ENCODE measurements at places on chromosomes 1 and 21.
A peak's percentile ranks its signal among the peaks of the same experiment; 100 is the strongest.

DNA sequence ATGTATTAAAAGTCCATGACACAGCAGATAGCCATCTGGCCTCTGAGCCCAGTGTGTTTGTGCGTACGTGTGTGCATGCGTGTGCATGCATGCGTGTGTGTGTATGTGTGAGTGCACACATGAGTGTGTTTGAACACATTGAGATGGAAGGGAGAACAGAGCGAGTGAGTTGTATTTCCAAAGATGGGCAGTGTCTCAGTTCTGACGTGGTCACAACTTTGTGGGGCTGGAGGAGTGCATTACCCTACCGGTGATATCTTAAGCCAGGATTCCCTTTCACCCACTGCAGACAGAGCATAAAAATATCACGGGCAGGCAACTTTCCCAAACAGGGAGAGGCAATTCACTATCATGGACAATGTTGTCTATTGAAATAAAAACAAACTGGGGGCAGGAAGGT is 27.8 kb downstream of the IRF2BP2 start:
- no peak for DNase-seq

DNA sequence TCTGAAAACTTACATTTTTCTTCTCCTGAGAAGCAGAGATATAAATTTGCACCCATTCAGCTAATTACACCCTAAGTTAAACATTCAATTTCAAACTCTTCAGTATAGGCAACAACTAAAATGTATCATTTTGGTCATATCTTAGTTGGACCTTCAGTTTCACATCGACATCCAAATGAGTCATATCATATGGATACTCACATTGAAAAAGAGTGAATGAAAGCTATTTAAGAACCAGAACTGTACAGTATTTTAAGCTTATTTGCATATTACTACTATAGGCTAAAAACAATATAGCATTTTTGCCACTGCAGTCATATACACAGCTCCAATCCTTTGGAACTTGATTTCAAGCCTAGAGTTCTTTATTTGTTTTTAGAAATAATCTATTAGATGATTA is 33.6 kb downstream of the USP25 start:
- no peak for DNase-seq

- DNase-seq, result no peak
Observed at GRCh38 chr21:42722153-42722552, 68.7 kb downstream of the PDE9A start.

GRCh38 chr1:69492286-69492685 is 75.4 kb upstream of the LRRC7 start:
- no peak for DNase-seq

DNA sequence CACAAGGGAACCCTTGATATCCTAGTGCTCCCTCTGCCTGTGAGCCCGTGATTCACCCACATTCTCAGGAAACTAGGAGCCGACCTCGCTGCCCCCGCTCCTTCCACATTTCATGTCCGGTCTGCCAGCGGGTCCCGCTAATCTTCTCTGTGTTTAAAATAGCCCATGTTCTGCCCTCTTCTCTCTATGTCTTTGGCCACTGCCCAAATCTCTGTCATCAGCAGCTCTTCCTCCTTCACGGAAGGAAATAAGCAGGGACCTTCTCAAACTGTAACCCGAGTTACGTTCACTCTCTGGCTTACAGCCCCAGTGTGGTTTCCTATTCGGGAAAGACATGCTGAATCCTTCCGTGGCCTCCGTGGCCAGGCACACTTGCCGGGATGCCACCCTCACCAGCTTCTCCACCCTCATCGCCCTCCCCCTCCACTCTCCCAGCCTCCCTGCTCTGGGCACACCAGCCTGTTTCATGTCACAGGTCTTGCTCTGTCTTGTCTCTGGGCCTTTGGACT is 21.1 kb upstream of the UBXN10 start:
- no peak for DNase-seq

DNA sequence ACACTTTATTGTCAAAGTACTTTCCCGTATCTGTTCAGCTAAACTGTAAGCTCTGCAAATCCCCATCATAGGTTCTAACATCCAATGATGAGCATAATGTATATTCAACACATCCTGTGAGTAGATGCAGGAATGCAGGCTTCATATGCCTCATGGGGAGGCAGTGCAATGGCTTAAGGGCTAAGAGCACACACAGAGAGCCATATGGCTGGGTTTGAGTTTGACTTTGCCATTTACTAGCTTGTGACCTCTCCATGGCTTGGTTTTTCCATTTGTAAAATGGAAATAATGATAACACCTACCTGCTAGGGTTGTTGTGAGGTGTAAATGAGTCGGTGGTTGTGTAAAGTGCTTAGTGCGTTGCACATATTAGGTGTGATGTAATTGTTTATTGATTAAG is 13.4 kb downstream of the RCSD1 start:
- DNase-seq, result no peak

DNA sequence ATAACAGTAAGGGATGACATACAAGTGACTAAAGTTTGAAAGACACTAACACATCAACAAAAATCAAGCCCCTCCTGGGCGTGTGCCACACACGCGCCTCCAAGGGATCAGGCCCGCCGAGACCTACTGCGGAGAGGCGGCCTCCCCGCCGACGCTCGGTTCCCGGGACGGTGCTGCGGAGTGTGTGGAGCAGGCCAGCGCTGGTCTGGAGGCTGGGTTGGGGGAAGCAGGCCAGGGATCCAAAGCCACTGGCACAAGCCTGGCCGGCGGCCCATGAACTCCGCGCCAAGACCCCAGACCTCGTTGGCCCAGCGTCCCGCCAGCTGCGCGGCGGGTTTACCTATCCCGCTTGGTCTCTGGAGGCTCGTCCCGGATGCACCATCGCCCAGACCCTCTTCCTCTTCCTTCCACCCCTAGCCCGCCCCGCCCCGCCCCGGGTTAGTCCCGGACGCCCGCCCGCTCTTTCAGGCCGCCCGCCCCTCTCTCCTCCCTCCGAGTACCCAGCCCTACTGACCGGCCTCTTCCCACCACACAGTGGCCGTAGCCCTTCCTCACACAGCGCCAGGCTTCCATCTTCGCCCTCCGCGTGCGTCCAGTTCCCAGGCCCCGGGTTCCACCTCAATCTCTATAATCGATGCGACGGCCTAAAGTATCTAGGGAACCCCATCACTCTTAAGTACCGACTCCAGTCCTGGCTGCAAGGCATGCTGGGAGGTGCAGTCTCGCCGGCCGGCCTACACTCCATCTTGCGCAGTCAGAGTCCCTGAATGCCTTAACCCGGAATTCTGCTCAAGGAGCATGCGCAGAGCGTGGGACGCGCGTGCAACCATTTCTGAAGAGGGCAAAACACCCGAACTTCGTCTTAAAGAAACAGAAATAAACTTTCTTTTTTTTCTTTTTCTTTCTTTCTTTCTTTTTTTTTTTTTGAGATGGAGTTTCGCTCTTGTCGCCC is at the start of gene ANGEL2:
TSS of gene ANGEL2 (minus strand) at position 769 of the 952 bp plus-strand sequence. CDS start at position 573, 196 bp downstream.
- DNase-seq, result peak; percentile 98

DNA sequence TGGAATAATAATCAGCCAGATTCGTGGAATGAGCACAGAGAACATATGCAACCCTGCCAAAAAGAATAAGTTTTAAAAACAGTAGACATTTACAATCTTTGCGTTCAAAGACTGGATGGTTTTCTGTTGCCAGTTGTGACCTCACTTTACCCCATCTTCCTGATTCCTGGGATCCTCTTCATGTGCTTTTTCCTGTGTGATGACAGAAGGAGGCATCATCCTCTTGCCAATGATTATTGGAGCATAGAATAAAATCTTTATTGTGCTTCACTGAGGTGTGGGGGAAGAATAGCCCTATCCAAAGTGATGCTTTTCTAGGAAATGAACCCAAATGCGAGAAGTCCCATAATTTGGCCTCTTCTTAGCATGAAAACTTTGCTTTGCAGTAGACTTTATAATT is 15.0 kb upstream of the BARHL2 start:
- no peak for DNase-seq

DNA sequence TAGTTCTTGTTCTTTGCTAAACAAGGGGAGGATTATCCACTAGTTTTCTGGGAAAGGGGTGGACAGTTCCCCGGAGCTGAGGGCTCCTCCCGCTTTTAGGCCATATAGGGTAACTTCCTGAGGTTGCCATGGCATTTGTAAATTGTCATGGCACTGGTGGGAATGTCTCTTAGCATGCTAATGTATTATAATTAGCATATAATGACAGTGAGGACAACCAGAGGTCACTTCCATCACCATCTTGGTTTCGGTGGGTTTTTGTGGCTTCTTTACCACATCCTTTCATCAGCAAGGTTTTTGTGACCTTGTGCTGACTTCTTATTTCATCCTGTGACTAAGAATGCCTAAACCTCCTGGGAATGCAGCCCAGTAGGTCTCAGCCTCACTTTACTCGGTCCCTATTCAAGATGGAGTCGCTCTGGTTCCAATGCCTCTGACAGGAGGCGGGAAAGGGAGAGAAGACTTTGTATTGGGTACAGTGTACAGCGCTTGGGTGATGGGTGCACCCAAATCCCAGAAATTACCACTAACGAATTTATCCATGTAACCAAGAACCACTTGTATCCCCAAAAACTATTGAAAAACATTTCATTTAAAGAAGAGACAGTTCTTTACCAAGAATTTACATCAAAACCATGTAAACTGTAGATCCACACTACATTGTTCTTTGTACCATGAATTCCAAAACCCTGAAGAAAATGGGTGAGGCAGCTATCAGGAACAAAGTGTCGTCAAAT is 8.7 kb upstream of the SLC2A5 start:
- DNase-seq, result no peak

- DNase-seq, result no peak
Observed at GRCh38 chr1:166808952-166809351, 30.3 kb upstream of the POGK start.

GRCh38 chr1:201631037-201631436 is 92.1 kb downstream of the NAV1 start:
- no peak for DNase-seq

DNA sequence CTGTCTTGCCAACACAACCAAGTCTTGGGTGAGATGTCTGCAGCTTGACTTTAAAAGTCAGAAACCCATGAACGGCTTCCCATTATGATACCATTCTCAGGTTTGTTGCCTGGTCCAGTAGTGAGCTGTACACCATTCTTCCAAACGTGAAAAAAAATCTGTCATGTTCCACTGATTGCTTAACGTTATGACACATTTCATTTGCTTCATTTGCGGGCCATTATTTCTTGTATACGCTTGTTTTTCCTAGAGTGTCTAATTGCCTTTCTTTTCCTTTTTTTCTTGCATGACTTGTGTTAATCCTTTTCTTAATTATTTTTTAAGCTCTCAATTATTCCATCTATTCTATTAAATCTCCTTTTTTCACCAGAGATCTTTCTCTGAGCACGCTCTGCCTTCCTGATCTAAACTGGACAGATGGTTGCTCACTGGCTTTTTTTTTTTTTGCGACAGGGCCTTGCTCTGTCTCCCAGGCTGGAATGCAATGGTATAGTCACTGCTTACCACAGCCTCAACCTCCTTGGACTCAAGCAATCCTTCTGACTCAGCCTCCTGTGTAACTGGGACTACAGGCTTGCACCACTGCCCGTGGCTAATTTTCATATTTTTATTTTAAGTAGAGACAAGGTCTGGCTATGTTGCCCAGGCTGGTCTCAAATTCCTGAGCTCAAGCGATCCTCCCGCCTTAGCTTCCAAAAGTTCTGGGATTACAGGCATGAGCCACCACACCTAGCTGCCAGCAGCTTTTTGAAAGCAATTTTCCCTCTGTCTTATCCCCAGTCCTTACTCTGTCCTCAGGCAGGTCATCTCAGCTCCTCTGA is 31.7 kb upstream of the CAMTA1 start:
- DNase-seq, result no peak

GRCh38 chr1:173418107-173418985 is 58.8 kb upstream of the PRDX6 start:
- DNase-seq, result no peak

DNA sequence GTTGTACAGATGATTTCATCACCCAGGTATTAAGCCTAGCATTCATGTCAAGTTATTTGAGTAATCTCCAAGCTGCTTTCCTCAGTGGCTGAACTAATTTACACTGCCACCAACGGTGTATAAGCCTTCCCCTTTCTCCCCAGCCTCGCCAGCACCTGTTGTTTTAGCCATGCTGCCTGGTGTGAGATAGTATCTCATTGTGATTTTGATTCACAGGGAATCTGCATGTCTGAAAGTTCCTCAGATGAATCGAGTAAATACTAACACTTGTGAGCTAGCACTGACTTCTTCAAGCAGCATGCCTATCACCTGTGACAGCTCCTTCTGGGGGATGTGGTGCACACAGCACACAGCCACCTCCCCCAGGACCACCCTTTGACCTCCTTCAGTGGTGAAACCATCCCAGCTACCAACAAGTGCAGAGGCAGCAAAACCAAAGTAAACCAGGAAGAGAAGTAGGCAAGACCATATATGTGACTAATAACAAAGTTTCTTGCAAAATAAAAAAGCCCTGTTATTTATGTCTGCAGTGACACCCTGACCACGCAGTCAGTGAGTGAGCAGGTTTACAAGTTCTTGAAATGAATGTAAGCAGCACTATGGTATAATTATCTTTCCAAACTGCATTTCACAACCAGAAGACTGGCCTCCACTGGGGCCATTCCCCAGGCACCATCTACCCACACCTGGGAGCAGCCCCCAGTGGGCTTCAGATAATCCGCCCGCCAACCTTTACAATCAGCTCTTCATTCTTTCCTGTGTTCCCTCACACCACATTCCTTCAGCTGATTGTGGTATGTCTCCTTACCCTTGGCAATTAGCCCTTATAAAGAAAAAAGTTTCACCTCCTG is 173.8 kb downstream of the ETS2 start:
- no peak for DNase-seq

DNA sequence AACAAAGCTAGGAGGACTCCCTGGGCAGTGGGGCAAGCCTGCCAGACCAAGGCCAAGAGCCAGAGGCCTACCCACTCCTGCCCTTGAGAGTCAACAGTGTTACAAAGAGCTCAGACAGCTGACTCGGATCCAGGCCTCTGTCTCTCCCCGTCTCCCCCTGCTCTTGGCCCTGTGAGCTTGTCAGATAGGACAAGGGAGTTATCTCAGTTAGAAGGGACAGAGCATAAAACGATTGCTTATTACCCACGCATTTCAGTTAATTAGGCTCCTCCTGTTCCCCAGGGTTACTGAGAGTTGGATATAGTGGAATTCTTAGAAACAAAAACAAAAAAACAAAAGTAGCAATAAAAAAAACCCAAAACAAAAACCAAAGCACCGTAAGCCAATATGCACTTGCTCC is 1.3 kb downstream of the SLC41A1 start:
- DNase-seq, result no peak

DNA sequence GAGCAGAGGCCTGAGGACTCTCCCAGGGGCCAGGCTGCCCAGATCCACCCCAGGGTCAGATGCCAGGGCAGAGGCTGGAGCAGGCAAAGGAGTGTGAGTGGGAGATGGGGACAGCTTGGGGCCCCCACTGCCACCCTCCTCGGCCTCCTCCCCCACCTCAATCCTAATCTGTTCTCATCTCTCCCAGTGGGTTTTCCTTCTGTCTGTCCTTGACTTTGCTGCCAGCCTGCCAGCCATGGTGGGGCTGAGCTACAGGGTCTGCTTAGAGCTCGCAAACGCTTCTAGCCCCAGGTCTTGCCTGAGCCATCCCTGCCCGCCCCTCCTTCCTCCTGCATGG is 65.3 kb downstream of the MEGF6 start:
- DNase-seq, result no peak

DNA sequence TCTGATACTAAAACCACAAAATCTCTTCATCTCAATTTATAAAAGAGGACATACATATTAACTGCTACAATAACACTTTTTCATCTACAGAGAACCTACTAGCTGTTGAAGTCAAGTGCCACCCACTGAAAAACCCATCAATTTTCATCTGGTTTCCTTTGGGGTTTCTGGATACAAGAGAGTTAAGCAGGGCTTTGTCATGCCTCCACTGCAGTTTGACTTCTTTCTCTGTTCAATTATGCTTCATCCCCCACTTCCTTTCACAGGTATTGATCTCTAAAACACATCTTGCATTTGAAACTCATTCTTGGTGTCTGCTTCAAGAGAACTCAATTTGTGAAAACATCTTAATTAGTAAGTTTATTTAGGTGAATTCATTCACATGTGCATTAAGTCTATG is 60.5 kb upstream of the ANGPTL3 start:
- no peak for DNase-seq

All from HL-60 (cell line).